T-cell (primary cell): ENCODE measurements at places on chromosomes 2 and 18. TPM values are rescaled to one million over a fixed set of nuclear protein-coding genes. Genes with fewer than 3 reads are reported as not detected.

DNA sequence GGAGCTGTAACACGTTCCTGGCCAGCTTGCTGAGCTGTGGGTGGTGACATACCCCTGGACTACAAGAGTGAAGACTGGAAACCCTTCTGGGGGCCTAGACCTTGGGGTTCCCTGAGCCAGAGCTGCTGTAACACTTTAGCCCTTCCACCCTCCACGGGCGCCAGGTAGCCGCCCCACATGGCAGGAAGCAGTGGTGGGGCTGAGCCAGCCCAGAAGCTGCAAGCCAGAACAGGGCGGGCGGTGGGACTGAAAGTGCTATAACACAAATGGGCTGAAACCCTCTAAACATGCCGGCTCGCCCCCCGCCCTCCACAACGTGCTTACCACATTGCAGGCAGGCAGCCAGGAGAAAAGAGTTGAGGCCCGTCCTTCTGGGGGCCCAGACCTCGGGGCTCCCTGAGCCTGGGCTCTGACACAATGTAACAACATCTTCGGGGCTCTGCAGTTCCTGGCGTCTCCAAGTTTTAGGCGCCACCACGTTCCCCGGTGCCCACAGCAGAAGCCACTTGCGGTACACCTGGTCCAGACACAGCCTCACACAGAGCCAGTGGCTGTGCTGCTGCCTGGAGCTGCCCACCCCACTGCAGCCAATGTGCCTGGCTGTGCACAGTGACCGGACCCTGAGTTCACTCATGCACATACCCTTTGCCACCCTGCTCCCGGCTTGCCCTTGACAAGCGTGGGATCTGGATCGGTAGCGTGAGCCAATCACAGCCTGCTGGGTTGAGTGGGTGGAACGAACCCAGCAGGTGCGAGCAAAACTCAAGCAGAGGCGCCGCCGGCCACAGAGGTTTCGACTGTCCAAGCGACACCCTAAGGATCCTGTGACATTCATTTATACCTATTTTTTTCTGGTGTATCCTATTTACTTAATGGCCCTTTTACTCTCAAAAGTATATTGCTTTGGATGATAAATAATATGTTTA lies 127.4 kb upstream of the FHL2 start:
- H3K4me1 ChIP-seq: no peaks in the 10 kb centered on the region
- H3K36me3 ChIP-seq: no peaks in the 10 kb centered on the region
- H3K4me3 ChIP-seq: no peak overlapping the region
- DNase-seq: no peak

Gene SPP2
- total RNA-seq: not detected

Gene SPDYA
- total RNA-seq: 13.3 TPM

DNA sequence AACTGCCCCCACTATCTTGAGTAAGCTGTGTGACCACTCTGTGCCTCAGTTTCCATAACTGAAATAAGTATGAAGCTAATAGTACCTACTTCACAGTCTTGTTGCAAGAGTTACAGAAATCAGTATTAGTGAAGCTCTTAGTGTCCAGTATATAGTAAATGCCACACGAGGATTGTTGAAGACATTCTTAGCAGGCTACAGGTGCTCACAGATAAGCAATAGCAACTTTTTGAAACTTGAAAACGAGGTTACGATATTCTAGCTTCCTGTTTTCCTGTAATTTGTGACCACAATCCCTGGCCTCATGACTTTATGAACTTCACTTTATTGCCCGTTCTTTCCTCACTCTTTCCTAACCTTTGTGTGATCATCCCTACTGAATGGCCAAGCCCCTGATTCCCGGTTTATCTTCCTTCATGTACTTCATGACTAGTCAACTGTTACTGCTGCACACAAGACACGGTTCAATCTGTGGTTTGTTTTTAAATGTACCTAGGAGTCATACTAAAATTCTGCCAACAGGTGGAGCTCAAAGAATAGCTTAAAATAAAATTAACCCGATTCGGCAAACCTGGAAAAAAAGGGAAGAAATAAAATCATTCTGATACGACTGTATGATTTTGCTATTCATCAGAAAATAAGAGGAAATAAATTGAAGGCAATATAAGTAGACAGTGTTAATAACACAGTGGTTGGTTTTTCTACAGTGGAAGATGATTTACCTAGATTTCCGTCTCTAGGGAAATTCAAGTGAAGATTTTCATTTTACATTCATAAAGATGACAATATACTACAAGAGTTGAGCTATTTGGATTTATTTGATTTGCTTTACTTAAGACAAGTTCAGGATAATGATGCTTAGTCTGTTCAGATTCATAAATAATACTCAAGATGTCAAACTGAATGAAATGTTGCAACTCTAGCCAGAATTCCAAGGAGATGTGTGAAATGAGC lies 38.1 kb upstream of the STAT1 start:
- no peak for DNase-seq
- H3K36me3 ChIP-seq: no peaks in the 10 kb centered on the region
- H3K4me3 ChIP-seq: no peak overlapping the region
- H3K27ac ChIP-seq: peak overlapping the region; percentile 14

GRCh38 chr18:48065601-48065995 lies 135.1 kb upstream of the SMAD2 start:
- no peaks in the 10 kb centered on the region for H3K27me3 ChIP-seq
- no peak overlapping the region for H3K4me3 ChIP-seq
- H3K4me1 ChIP-seq: no peaks in the 10 kb centered on the region
- no peaks in the 10 kb centered on the region for H3K36me3 ChIP-seq
- H3K27ac ChIP-seq: no peak overlapping the region
- no peak for DNase-seq

Gene KCNS3
- not detected for total RNA-seq

GRCh38 chr2:121125350-121125749 lies 159.7 kb downstream of the TFCP2L1 start:
- H3K4me3 ChIP-seq: no peak overlapping the region
- no peak overlapping the region for H3K27ac ChIP-seq
- no peaks in the 10 kb centered on the region for H3K36me3 ChIP-seq

Gene TMEM178A
- total RNA-seq: 0.45 TPM

Gene POLR1B
- 15.1 TPM for total RNA-seq

Gene RNPEPL1
- 129 TPM for total RNA-seq

Gene FKBP1B
- total RNA-seq: 1.2 TPM

DNA sequence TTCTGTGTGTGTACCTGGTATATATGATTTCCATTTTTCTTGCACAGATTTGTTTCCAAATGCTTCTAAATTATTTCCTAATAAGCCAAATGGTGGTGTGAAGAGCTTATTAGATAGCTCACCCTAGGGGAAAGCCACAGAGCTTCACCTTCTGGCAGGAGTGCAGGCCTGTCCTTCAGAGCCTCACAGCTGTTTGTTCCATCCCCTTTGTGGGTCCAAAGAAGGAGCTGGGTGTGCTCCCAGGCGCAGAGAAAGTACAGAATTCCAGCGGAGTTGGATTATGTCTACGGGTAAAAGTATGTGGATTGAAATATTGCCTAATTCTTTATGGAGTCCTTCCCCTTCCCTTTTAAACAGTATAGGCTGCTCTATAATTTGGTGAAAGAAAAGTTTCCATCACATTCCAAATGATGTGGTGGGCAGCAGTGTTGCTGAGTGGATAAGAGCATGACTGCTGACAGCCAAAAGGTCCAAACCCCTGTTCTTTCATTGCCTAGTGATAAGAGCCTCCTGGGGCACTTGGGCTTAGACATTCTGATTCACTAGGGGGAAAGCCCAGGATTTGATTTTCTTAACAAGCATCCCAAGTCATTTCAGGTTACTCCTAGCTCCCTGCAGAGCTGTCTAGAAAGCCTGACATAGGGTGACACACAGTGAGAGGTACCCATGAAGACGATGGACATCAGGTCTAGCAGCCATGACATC lies 86.6 kb downstream of the WDSUB1 start:
- no peaks in the 10 kb centered on the region for H3K36me3 ChIP-seq
- H3K4me1 ChIP-seq: peaks cover 14% of the 10 kb centered on the region
- no peak overlapping the region for H3K27ac ChIP-seq

- H3K36me3 ChIP-seq: peaks cover 73% of the 10 kb centered on the region
- DNase-seq: no peak
- H3K4me3 ChIP-seq: no peak overlapping the region
- no peak overlapping the region for H3K27ac ChIP-seq
- H3K4me1 ChIP-seq: peaks cover 3% of the 10 kb centered on the region
These were observed 79.3 kb downstream of the CEP192 start for GRCh38 chr18:13070460-13070859.

Gene WNT10A
- total RNA-seq: 6.1 TPM

Gene IL36B
- not detected for total RNA-seq

Gene FAM124B
- not detected for total RNA-seq

DNA sequence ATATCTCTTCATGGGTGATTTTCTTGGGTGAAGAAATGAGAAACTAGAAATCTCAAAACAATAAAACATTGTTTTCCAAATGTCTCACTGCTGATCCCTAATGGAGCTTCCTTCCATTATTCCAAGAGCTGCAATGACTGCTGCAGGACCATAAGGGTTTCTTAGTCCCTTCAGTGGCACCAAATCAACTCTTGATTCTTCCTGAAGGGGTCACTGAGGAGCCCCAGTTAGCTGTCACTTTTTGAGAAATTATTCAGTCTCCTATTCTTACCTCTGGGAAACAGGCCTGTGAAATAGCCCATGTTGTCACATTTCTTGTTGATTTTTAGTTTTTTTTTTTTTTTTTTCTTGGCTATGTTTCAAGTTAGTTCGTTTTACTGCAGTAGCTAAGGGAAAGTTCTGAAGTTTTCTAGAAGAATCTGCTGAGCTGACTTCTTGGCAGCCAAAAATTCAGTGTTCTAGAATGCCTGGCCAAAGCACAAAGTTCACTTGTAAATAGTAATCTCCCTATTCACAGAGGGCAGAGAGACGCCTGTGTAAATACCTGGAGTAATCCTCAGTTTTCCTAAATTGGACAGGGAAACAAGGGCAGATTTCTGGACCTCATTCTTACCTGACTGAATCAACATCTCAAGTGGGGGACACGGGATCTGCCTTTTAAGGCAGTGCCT lies 480.0 kb downstream of the RIT2 start:
- no peak overlapping the region for H3K27ac ChIP-seq
- H3K36me3 ChIP-seq: no peaks in the 10 kb centered on the region
- H3K4me3 ChIP-seq: no peak overlapping the region
- no peaks in the 10 kb centered on the region for H3K27me3 ChIP-seq

DNA sequence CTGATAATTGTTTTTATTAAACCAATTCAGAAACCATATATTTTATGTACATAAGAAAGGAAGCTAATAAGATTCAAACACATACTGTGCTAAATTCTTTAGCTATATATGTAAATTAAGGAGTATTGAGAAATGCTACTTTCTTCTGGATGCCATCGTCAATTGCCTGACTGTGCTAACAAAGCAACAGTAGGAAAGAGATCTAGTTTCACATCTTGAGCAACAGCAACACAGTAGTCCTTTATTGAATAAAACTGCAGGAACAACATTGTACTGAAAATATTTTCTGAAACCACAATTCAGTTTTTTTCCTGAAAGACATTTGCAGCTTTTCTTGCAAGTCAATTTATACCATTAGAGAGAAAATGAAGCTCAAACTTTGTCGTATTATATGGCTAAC lies 1404.9 kb upstream of the SLC39A10 start:
- H3K4me3 ChIP-seq: no peak overlapping the region
- H3K4me1 ChIP-seq: no peaks in the 10 kb centered on the region
- no peaks in the 10 kb centered on the region for H3K27me3 ChIP-seq
- H3K36me3 ChIP-seq: no peaks in the 10 kb centered on the region

- no peak overlapping the region for H3K27ac ChIP-seq
- peaks cover 16% of the 10 kb centered on the region for H3K27me3 ChIP-seq
- H3K36me3 ChIP-seq: no peaks in the 10 kb centered on the region
These were observed 91.2 kb downstream of the TWIST2 start for GRCh38 chr2:238939074-238939473.

GRCh38 chr2:28224648-28225472 lies 167.8 kb upstream of the FOSL2 start:
- H3K4me1 ChIP-seq: no peaks in the 10 kb centered on the region
- H3K27me3 ChIP-seq: no peaks in the 10 kb centered on the region

DNA sequence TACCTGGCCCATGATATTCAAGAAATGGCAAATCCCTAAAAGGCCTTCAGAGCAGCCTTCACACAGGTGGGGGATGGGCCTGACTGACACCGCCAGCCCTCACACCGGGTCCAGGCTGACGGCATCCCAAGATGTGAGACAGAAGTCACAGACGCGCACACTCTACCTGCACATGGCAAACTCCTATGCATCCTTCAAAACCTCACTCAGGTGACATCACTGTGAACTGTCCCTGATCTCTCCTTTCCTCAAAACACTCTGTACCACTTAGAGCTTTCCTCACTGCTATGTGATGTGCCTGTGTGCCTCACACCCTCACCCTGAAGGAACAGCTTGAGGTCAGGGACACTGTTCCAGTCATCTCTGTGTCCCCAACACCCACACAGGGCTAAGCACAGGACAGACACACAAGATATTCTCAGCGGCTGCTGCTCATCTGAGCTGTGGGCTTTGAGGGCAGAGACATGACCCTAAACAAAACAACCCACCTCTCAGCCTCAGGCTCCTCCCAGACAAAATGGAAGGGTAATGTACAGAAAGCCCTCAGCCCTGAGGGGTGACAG lies 27.5 kb downstream of the BIN1 start:
- peaks cover 95% of the 10 kb centered on the region for H3K4me1 ChIP-seq
- no peak for DNase-seq
- H3K4me3 ChIP-seq: peak overlapping the region; percentile 72
- H3K27ac ChIP-seq: peak overlapping the region; percentile 93

DNA sequence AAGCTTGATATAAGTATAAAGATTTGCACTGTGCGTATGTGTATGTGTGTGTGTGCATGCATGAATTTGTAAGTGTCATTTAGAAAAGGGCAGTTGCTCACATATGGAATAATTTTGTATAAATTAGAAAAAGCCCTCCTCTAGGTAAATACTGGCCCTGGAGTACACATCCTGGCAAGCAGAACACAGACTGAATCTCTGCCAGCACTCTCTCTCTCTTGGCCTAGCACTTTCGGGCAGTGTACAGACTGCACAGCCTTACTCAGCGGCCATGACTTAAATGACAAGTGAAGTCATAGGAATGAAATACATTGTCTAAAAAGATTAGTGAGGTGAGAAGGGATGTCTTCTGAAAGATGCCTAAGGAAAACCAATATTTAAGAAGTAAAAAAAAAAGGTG lies 214.1 kb downstream of the RDH14 start:
- no peaks in the 10 kb centered on the region for H3K4me1 ChIP-seq
- H3K36me3 ChIP-seq: no peaks in the 10 kb centered on the region
- DNase-seq: no peak
- no peak overlapping the region for H3K27ac ChIP-seq

DNA sequence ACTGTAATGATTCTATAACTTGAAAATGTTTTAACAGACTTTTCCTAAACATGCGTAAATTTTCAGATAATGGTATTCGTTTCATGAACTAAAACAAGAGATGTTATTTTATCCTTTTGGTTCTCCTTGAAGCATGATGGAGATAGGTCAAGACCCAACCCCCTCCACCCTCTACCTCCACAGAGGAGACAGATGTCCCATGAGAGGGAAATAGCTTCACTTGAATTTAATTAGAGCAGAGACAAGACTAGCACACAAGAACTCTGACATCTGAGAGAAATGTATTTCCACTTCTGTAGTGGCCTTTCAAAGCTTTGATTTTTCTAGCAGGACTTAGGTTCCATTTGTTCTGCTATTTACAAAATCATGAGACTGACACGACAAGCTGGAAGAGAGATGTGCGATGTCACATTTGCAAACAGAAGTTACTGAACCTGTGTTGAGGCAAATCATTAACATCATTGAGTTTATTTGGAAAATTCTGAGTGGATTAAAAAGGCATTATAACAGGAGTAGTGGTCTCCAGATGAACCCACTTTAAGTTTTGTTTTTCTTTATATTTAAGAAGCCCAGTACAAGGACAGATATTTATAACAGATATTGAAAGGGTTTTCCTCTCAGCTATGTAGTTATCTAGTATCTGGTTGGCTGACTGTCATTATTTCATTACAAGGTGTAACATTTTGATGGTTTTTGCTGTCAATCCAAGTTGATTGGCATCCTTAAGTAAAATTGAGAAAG lies 276.2 kb downstream of the ASXL3 start:
- no peaks in the 10 kb centered on the region for H3K27me3 ChIP-seq
- H3K4me1 ChIP-seq: no peaks in the 10 kb centered on the region
